ENCODE measurements at places on chromosomes 1 and 21.

GRCh38 chr21:21915816-21916215 lies 917.6 kb downstream of the NCAM2 start:
- DNase-seq, result no peak

DNA sequence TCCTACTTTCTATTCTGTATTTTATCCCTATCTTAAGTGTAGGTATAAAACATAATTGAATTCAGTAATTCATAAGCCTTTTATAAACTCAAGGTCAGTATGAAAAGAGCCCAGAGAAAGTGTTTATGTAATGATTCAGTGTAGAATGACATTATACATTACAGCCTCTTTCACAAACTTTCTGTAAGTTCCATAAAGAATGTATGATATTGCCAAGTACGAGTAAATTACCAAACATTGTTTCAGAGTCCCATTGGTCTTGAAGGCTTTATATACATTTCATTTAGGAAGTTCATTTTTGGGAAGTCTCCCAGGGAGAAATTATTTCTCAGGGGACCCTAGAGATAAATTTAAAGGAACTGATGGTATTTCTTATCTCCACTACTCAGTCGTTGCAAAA lies 37.8 kb upstream of the VAMP3 start:
- no peak for DNase-seq

GRCh38 chr1:181001091-181001780 lies 21.4 kb downstream of the STX6 start:
- no peak for DNase-seq

- no peak for DNase-seq
Observed at GRCh38 chr1:18953731-18954231, 2.7 kb downstream of the IFFO2 start.

- DNase-seq, result no peak
Observed at GRCh38 chr1:109642626-109643025, 13.3 kb upstream of the GSTM4 start.

DNA sequence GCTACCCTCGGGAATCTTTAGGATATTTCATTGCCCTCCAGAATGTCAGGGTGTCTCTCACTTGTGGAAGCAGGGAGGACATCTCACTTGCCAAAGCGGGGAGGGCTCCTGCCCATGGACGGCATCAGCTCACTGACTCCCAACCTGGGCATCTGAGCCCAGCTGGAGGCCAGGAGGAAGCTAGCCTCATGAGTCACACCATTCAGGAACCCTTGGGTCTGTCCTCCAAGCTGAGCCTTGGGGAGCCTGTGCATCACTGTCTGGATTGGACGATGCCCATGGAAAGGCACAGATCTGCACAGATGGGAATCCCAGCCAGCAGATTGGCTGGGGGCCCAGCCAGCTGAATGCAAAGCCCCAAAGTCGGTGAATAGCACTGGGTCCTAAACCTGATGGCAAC lies 25.2 kb downstream of the WNT3A start:
- DNase-seq, result no peak

DNA sequence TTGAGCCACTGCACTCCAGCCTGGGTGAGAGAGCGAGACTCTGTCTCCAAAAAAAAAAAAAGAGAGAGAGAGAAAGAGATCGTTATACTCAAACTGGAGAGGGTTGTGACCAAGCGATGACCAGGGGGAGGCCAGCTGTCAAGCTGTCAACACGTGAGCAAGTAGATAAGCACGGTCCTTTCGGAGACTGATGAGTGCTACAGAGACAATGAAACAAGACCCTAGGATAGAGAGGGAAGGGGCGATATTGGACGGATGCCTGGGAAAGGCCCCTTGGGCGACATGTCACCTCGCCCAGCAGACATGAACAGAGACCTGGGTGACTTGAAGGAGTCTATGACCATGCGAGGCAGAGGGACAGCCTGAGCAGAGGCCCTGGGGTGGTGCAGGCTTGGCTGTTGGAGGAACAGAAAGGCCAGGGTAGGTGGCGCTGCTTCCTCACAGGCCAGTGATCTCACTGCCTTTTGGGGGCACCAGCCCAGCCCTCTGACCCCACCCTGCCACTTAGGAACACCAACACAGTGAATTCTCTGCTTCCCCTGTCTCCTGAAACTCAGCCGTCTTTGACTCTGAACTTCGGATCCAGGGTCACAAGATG lies 100.8 kb upstream of the IFFO2 start:
- DNase-seq, result no peak

- DNase-seq, result no peak
Observed at GRCh38 chr1:47471163-47471562, 33.3 kb downstream of the FOXD2 start.

DNA sequence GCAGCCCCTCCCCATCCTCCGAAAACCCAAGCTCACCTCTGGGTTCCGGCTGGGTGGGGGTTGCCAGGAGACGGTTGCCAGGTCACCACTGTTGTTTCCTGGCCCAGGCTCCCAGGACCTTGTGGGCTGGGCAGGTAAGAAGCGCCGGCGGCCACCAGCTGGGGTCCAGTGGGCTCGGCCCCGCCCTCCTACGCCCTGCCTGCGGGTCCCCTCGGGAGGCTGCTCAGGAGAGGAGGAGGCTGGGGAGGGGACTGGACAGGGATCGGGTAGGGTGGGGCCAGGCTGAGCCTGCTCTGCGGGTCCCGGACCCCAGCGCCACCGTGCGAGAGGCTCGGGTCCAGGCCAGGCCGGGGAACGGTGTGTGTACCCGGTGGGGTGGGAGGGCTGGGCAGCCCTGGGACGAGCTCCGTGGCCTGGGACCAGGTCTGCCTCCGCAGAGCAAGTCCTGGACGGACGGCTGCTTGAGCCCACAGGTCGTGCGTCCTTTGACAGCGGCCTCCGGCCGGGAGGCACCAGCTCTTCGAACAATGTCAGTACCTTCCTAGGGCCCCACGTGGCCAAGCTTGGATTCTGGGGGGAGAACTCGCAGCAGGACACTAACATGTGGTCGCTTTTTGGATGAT lies at the start of gene TTLL10:
Gene TTLL10, plus strand, starts transcription at position 88 of the 623 bp plus-strand sequence. CDS start 5,336 bp downstream, outside the sequence.
- DNase-seq, result no peak

GRCh38 chr1:203627398-203627797 lies 766 bp downstream of the ATP2B4 start:
- no peak for DNase-seq

DNA sequence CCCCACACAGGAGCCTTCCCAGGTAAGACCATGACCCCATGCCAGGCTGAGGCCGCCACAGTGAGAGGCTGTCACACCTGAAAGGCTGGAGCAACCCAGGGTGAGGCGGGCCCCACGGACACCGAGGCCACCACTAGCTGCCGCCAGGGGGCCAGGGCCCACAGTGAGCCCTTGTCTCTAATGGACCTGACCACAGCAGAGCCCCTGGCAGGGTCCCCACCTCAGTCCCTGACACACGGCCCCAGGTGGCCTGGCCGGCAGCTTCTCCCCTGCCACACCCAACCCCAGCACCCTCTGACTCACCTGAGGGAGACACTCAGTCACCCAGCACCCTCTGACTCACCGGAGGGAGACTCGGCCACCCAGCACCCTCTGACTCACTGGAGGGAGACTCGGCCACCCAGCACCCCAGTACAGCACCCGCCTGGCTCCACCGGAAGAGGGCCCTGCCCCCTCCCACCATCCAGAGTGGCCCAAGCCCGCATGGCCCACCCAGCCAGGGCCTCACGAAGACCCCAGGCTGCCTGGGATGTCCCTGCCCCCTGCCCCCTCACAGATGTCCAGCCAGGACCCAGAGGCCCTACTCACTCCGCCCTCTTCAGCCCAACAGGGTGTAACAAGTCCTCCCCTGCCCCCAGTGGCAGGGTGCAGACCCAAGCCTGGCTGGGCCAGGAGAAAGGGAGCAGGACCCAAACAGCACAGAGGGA lies 4.4 kb downstream of the DVL1 start:
- DNase-seq, result no peak

GRCh38 chr1:192654591-192655251 lies 18.8 kb downstream of the RGS13 start:
- no peak for DNase-seq

DNA sequence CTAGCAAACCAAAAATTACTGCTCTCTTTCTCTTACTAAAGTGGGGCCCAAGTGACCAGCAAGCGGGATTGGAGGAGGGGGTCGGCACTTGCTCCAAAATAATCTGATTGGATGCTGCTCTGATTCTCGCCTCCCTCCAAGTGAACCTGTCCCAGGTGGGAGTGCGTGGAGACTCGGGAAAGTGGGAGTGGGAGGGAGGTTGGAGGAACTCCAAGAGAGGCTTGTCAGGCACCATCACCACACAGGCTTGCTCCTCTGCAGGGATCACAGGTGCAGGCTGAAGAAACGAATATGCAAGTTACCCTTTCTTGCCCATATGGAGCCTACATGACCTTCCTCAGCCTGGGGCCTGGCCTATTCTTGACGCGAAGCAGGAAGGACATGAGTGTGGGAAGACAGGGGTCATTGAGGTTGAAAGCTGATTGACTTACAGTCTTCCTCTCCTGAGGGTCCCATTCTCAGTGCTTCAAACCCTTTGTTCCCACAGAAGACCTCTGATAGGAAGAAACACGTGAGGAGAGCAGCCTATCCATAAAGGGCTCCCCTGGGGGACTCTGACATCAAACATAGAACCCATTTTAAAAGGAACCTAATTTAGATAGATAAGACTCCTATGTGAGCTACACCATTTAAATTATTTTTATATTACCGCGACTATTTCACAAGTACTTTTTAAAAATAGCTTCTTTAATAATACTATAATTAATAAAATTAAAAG lies 14.2 kb downstream of the RGS8 start:
- no peak for DNase-seq

- DNase-seq, result no peak
Observed at GRCh38 chr1:19967808-19968207, 11.6 kb downstream of the PLA2G2A start.

GRCh38 chr1:226697929-226698544 lies 41.0 kb downstream of the ITPKB start:
- no peak for DNase-seq

DNA sequence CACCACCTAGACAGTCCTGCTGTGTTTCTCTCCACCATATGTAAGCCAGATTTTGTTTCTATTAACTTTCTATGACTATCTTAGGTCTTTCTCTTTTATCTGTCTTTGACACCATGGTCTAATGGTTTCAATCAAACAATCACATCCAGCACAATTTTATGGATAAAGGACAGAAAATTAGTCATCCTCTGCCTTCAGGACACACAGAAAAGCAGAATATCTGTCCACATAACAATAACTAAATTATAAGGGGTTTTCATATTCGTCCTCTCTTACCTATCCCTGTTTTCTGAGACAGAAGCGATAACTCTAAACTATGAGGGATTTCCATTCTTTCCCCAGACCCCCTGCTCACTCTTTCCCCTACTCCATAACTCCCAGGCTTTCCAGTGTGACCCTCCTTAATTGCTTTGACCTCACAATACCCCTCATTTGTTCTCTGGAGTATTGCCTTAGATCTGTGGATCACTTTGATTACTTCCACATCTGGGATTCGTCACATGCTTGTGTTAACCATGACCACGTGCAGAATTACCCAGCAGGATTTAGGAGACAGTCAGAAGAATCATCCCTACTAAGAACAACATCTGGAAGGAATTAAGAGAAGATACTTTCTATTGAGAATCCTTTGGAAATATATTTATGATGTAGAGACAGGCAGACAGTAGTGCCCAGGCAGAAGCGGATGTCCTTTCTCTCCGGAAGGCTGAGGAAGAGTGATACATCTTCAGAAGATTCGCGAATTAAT lies 108.2 kb upstream of the GREM2 start:
- no peak for DNase-seq

- no peak for DNase-seq
Observed at GRCh38 chr1:39845569-39846566, 37.4 kb downstream of the TRIT1 start.

DNA sequence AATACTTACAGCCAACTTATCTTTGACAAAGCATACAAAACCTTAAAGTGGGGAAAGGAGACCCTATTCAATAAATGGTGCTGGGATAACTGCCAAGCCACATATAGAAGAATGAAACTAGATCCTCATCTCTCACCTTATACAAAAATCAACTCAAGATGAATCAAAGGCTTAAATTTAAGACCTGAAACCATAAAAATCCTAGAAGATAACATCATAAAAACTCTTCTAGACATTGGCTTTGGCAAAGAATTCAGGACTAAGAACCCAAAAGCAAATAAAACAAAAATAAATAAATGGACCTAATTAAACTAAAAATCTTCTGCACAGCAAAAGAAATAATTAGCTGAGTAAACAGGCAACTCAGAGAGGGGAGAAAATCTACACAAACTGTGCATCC lies 335.6 kb upstream of the PBX1 start:
- DNase-seq, result no peak

DNA sequence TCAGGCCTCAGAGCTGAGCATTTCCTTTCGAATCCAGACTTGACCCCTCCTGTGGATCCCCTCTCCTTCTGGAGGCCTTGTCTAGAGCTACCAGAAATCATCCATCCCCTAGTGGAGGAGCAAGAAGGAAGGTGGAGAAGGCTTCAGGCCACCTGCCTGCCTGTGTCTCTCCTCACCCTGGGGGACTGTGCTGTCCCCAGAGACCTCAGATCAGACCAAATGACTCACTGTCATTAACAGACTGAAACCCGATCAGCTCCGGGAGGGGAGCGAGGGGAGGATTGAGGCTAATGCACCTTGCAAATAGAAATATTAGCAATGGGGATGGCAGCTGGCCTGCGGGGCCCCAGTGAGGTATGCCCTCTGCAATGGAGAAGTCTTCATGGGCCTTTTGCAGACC lies 2.1 kb downstream of the MYBPH start:
- DNase-seq, result no peak

DNA sequence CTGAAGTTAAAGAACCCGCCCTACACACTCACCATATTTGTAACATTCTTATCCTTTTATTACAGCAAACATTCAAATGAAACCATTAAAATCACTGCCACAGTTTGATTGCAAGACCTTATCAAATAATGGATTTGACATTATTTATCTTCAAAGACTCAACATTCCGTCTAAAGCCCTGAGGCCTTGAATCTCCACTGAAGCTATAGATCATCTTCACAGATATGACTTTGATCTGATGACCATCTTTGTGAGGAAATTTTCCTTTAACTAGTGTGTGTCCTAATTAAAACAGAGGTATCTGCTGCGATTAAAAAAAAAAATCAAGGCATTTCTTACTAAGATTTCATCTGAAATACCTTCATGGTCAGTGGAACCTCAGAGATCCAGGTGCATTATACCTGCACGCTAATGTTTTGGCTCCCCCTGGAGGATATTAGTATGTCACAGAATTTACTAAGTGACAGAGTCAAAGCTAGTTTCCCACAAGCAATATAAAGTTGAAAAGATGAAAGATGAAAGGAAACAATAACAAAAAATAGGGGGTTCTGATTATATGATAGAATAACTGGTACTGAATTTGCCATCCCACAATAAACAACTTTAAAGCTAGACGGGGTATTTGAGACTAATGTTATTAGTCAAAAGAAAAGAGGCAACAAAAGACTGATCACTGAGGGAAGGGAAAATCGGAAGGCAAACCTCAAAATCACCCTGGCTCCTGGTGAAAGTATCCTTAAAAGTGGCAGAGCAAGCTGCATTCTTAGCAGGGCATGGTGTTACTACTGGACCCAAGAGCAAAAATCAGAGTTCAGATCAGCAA lies 923.4 kb downstream of the NCAM2 start:
- no peak for DNase-seq

DNA sequence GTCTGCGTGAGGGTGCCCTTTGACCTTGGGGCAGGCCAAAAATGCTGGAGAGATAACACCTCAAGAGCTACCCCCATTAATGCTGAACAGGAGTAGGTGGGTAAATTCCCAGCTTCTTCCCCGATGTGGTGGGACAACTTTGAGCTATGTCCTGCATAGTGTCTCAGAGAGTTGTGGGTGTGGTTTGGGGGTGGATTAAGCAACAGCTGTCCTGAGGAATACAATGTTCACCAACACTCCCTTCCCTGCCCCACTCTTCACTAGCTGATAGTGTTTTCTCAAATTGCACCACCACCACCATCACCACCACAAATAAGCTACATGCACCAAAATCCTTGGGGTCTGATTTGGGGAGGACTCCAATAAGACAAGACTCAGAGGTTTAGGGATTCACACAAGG lies 258.4 kb downstream of the HLX start:
- DNase-seq, result no peak
